GM12892 (cell line): ENCODE measurements at places on chromosomes 13 and 19.

DNA sequence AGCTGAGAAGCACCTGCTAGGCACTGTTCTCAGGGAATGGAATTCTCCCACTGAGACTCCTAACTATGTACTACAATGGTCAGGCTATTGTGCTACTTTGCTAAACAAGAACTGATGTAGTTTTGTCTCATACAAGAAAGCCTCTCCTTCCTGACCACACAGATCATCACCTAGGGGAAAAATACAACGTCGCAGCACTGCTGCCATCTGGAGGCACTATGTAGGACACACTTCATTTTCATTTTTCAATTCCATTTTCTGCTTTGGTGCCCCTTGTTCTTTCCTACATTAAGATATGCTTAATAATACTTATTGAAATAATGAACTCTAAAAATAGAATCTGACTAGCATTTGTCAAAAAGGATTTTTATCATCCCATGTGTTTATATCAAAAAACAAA, 21.1 kb downstream of the PROSER1 start:
- DNase-seq: no peak

DNA sequence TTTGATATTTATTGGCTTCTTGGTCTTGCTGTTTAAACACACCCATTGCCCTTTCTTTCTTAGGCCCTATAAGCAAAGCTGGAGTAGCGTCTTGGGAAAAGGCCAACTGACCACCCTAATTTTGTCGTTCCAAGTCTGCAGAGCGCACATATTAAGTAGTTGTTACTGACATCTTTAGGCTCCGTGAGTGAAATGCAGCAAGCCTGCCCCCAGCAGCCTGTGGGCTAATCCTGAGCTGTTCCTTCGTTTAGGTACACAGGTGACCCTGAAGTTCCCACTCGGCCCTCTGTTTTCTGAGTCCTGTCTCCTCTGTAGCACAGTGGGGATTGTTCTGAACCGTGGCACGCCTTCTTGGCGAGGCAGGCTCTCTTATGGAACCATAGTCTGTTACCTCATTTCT, 170.5 kb downstream of the STK24 start:
- DNase-seq: no peak

DNA sequence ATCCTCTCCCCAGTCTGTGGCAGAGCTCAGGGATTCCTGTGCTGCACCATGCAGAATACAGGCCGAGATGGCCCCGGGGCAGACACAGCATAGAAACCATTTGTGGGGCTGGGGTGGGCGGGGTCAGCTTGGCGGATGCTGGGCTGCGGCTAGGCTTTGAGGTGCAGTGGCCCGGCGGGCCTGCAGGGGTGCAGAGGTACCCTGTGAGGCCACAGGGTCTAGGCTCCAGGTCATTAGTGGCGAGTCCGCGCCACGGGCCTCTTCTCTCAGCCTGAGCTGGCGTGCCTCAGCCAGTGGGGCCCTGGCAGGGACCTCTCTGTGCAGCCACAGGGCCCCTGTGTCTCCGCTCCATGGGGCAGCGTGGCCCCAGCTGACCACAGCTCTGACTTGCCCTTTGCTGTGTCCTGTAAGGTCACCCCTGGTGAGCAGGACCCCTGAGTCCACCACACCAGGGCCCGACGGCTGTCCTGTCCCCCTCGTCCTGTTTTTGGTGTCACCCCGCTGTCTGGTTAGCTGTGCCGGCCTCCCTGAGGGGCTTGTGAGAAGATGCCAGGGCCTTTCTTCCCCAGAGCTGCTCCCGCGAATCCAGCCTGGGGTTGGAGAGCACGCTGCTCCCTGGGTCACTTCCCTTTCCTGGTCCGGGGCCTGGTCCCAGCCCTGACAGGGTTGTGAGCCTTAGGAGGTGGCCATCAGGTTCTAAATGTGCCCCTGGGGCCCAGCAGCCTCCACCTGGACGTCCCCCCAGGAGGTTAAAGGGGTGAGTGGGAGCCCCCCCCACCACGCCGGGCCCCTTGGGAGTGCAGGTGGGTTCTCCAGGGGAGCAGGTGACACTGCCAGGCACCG, 12.1 kb downstream of the KDM4B start:
- peak; percentile 64 for DNase-seq

GRCh38 chr19:17942582-17943273, 9.9 kb downstream of the CCDC124 start:
- DNase-seq: no peak

DNA sequence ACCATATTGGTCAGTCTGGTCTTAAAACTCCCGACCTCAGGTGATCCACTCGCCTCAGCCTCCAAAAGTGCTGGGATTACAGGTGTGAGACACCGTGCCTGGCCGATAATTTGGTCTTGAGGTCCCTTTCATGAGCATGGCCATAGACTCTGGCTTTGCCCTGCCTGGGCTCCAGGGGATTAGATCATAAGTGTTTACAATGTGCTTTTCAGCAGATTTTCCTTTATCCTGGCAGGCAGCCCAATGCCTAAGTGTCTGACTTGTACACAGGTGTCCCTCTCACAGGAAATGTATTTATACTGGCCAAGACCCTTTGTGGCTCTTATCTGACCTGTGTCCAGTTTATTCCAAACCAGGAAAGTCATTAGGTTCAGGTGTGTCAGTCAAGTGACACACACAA, 15.9 kb downstream of the BCAM start:
- no peak for DNase-seq

DNA sequence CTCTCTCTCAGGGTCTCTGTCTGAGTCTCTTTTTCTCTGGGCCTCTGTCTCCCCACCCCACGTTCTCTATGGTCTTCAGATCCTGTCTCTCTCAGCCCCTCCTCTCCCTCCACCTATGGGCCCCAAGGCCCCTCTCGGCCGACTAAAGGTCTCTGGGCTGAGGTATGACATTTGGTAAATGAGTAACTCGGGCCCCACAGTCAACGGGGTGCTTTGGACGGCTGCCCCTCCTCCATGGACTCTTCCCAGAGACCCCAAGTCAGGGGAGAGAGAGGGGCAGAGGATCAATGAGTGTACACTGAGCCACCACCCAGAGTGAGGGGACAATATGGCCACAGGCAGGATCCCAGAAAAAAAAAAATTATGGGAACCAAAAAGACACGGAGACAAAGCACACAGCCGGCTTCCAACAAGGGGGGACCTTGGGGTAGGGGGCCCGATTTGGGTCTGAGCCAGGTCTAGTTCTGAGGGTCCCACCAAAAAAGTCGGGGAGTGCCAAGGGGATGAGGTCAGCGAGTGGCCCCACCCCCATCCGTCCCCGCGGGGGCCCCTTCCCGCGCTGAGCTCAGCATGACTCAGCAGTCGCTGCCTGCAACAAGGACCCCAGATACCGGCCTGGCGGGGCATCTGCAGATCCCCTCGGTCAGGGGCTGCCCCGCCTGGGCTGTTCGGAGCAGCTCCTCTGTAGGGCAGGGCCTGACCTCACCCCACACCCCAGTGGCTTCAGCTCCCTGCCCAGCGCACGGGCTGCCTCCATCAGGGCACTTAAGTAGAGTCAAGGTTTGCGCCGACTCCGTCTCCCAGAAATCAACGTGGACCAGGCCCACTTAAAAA, 1.5 kb upstream of the FTL start:
- DNase-seq: peak; percentile 72

DNA sequence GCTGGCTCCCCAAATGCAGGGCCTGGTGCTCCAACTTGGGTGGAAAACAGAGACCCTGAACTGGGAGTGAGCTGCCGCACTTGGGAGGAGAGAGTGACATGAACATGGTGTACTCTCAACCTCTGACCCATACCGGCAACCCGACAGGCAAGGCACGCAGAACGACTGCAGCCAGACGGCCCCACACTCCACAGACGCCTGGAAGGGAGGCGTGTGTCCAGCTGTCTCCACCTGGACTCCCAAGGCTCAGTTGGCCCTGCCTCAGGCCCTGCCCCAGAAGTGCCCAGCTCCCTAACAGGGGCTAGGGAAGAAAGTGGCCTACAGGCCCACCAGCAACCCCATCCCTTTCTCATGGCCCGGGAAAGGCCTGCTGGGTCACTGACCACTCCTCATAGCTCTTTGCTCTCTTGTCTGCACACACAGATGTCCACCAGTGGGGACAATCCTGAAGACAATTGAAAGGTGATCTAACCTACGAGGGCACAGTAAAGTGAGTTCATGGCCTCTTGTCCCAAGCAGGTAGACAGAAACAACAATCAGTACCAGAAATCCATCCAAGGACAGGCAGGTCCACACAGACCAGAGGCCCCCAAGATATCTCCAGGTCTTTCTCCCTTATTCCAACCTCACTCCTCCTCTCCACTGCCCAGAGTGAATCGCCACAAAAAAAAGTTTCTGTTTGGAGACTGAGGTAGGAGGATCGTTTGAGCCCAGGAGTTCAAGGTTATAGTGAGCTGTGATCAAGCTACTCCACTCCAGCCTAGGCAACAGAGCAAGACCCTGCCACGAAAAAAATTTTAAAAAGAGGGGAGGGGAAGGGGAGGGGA, 28.2 kb downstream of the ELL start:
- DNase-seq: no peak

- DNase-seq: no peak
Measured at GRCh38 chr19:8571006-8571411, 6.2 kb downstream of the MYO1F start.

DNA sequence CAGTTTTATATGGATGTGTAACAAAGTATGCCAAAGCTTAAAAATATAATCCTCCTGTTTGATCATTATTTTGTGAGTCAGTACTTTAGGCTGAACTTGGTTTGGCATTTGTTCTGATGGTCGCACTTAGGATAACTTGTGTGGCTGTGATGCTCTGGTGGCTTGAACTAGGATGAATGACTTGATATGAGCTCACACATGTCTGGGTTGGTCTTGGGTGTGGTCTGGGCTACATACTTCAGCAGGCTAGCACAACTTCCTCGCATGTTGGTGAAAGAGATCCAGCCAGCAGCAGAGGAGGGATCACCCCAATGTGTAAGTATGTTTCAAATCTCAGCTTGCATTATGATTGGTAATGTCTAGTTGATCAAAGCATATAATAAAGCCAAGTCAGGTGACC, 969.1 kb upstream of the PCDH9 start:
- DNase-seq: no peak

DNA sequence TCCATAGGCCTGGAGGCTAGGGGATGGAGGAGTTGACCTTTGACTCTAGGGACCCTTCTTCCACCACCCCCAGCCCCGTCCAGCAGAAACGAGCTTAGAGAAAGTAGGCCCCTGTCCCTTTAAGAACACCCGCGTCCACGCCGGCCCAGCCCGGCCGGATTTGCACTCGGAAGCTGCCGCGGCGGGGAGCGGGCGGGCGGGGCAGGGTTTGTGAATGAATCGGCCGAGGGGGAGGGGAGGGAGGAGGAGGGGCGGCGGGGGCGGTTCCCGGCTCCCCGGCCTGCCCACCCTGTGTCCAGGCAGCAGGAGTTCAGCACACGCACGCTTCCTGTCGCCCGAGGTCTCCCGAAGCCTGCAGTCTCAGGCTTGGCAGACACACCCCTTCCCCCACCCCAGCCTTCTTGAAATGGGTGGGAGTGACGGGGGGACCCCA, 1.5 kb downstream of the UNC13A start:
- no peak for DNase-seq

DNA sequence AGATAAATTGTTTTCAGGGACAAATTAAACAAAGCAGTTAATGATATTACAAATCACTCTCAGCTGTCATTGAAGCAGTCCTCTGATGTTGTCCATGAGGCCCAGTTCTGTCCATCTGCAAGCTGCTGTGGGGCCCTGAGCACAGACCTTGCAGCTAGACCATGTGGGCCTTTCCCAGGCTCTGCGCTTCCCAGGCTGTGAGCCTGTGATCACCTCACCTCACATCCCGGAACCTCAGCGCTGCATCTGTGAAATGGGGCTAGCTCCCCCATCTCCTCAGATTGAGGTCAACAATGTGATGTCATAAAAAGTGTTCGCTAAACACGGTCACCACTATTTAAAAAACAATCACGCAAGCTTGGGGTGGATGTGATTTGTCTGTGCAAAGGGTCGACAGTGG, 51.9 kb upstream of the UQCRFS1 start:
- DNase-seq: no peak

DNA sequence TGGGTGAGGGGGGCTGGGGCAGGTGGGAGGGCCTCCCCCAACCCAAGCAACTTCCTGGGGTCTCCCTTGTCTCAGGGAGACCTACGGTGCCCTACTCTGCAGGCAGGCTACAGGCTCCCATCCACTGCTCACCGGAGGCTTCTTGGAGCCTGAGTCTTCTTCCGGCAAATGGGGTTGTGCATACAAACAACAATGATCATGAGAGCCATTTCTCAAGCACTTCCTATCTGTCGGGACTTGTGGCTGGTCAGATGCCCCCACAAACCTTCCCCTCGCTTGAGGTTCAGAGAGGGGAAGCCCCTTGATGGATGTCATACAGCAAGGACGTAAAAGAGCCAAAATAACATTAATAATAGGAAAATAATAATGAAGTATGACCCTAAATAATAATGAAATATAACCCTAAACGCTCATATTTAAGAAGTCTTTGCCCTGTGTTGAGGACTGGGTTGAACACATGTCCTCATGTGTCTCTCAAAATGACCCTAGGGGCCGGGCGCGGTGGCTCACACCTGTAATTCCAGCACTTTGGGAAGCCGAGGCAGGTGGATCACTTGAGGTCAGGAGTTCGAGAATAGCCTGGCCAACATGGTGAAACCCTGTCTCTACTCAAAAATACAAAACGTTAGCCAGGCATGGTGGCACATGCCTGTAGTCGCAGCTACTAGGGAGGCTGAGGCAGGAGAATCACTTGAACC, 727 bp downstream of the CD37 start:
- no peak for DNase-seq

DNA sequence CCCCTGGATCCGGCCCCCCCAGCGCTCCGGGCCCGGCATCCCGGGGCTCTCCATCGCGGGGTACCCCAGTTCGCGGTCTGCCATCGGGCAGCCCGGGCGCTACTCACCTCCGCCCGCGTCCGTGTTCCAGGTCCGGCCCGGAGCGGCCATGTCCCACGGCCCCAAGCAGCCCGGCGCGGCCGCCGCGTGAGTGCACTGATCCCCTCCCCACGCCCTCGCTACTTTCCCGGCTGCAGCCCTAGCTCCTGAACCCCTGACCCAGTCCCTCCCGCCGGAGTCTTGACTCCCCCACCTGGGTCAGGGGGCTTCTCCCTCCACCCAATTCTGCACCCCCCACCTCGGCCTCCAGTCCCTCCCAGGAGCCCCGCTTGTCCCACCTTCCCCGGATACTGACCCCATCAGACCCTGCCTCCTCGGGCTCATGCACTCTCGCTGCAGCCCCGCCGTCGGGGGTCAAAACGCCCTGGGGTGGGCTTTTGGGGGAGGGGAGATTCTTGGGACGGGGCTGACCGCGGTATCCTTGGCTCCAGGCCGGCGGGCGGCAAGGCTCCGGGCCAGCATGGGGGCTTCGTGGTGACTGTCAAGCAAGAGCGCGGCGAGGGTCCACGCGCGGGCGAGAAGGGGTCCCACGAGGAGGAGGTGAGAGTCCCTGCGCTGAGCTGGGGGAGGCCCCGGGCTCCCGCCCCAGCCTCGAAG, 566 bp downstream of the HMG20B start:
- DNase-seq: no peak

DNA sequence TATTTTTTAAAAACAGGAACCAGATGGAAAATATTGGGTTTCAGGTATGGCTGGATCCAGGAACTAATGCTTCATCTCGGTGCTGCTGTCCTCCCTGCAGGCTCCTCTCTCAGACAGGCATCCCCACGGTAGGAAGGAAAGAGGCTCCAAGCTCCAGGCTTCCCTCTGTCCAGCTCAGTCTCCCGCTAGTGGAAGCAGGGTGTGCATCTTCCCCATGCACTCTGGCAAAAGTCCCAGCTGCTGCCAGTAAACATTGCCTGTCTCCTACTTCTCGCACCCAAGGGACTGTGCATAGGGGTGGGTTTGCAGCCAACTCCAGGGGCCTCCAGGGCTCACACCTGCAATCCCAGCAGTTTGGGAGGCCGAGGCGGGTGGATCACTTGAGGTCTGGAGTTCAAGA, 29.2 kb downstream of the IL12RB1 start:
- DNase-seq: no peak
